ENCODE measurements at places on chromosomes 4 and X.

GRCh38 chrX:119655125-119655524 lies 37.8 kb downstream of the SEPTIN6 start:
- peak; percentile 38 for DNase-seq

GRCh38 chr4:150582873-150583286 lies 929 bp downstream of the MAB21L2 start:
- no peak for DNase-seq

DNA sequence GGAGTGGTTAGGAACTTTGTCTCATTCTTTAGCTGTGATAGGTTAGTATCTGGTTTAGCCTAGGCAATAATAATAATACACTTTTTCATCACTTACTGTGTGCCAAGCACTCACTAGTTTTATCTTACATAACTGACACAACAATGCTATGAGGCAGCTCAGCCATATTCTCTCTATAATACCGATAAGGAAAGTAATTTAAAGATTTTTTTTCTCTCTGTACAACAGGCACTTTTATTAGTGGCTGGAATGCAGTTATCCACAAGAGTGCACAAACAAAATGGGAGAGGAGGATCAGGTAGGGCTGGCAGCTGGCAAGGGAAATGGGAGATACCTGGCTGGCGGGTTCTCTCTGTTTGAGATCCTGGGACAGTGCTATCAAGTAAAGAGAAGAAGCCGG lies 7.6 kb downstream of the RELL1 start:
- DNase-seq: no peak

- DNase-seq: no peak
Measured at GRCh38 chrX:155022585-155022984, at the start of gene F8. Gene F8, minus strand, starts transcription at chrX:155022723. Its CDS starts 171 bp downstream, at chrX:155022552.

GRCh38 chrX:104045642-104046041 lies 5.9 kb downstream of the H2BW2 start:
- no peak for DNase-seq

DNA sequence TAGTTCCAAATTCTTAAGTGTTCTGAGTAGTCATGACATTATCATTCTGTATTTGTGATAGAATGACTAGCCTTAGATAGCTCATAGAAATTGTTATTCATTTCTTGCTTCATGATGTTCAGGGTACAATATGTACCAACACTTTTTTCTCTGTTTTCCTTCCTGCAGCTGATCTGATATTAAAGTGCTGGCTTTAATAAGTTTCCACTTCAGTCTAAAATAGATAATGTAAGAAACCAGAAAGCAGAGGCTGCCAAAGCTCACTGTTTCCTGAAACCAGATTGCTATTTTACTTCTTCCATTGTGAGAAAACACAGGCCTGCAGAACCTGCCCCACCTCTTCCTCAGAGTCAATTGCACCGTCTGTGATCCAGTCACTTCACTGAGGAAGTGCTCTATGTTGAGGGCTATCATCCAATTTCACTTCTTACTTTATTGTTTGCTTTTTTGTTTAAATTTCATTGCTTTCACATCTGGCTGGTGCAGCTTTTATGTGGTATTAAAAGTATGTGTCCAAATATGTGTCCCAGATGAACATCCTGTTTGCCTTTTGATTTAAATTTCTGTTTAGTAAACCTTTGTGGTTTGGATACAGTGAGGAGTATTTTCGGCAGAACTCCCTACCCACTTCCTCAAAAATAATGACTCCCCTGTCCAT lies 652.1 kb downstream of the ANKRD50 start:
- no peak for DNase-seq

- DNase-seq: no peak
Measured at GRCh38 chrX:150409486-150409885, 46.4 kb downstream of the MAMLD1 start.

- DNase-seq: no peak
Measured at GRCh38 chrX:46884799-46885198, 27.4 kb upstream of the JADE3 start.

- no peak for DNase-seq
Measured at GRCh38 chrX:45900766-45901615, 644.2 kb downstream of the ZNF674 start.

DNA sequence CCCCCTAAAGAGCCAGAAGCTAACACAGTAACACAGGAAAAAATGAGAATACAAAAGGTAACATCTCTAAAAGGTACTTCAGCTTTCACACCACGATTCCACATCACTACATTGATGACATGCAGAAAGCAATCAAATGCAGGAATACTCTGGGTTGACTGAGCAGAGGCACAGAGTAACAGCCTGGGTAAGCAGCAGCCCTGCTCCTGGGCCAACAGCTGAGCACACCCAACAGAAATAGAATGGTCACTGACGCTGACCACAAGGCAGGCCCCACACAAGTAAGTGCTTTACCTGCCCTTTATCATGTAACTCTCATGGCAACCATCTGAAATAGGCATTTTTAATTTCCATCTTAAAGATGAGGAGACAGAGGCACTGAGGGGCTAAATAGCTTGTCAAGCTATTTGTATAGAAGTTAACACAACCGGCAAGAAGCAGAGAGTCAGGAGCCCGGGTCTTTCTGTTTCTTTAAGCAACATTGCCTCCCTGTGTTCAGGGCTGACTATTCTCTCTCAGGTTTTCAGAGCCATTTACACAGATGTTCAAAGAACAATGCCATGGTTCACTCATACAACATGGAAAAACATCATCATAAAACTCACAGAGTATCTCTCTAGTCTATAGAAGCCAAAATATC lies 168.9 kb downstream of the ZNF674 start:
- DNase-seq: no peak

DNA sequence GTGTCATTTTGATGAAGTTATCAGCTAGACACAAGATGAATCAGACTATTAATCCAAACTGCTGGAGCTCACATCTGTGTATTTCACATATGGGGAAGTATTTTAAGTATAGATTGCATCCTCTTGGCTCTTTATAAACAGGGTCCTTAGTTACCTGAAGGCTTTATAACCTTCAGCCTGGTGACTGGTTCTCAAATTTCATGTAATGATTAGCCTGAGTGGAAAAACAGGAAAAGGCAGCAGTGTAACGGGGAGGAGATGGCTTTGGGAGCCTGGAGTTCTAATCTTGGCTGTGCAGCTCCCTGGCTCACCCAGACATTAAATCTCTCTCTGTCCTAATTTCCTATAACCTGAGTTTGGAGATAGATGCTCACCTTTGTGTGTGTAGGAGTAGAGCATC lies 103.8 kb upstream of the HPF1 start:
- DNase-seq: no peak

- no peak for DNase-seq
Measured at GRCh38 chrX:48908600-48908999, 2.8 kb downstream of the SLC35A2 start.

GRCh38 chr4:183875251-183875825 lies 29.8 kb upstream of the STOX2 start:
- no peak for DNase-seq

DNA sequence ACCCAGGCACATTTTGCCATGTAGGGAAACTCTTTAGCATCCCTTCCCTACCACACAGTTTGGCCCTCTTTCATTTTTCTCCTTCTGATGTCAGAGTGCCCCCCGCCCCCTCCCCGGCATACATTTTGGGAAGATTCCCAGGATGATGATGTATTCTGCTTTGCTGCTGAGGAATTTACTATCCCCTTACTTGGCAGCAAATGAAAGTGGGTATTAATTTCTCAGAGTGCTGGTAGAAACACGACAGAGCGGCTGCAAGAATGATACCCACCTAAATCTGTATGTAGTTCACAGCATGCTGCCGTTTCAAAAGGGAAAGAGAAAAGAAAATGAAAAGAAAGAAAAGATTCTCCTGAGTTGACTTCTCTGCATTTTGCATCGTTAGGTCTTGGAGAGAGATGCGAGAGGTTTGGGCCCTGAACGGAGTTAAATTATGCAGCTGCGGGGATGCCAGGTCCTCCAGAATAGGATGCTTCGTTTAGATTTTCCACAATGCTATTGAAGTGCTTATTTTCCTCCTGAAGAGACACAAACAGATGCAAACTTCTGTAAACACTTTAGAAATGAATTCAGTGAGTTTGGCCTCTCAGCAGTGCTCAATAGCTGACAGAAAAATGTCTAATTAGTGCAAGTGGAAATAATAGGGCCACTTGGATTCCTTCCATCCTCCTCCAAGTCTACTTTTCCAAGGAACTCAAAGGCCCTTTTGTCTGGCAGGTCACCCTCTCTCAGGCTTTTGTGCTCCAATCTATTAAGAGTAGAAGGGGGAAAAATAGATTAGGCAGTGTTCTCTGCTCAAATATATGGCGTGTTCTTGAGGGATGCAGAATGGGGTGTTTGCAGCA lies 106.2 kb downstream of the ALPK1 start:
- no peak for DNase-seq

DNA sequence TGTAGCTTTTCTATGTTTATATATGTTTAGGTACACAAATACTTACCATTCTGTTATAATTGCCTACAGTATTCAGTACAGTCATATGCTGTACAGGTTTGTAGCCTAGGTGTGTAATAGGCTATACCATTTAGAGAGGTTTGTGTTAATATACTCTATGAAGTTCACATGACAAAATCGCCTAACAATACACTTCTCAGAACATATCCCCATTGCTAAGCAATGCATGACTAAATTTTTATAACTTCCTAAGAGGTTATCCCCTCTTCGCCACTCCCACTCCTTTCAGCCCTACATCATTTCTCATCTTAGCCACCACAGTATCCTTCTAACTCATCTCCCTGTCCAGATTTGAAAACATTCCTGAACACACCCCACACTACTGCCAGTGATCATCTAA lies 83.7 kb upstream of the ZCCHC13 start:
- DNase-seq: no peak

DNA sequence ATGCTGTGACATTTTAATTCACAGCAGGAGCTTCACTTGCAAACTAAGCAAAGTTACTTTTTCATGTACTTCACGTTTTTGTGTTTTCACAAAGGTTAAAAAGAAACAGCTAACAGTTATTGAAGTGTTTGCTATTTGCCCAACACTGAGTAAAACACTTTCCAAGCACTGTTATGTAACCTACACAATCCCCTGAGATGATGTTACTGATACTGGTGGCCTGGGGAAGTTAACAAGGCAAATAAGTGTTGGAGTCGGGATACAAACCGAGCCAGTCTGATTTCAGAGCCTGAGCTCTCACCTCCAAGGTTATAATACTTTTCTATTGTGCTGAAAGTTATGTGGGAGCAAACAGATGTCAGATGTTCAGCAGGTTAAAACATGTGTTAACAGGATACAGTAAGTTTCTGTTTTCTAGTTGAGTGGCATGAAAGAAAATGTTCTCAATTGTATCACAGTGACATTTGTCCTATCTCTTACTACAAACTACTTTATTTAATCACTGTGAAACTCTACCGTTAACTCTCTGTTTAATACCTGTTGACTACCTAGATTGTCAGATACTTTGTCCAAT lies 3.9 kb upstream of the CXCL13 start:
- no peak for DNase-seq

DNA sequence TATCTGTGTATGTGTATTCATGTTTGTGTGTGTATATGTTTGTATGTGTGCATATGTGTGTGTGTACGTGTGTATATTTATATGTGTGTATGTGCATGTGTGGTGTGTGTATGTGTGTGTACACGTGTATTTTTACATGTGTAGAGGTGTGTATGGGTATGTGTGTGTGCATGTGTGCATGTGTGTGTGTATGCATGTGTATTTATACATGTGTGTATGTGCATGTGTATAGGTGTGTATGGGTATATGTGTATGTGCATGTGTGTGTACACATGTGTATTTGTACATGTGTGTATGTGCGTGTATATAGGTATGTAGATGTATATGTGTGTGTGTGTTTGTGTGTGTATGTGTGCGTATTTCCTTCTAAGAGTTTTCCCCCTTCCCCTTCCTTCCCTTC lies 207.7 kb upstream of the ATP6AP2 start:
- no peak for DNase-seq

GRCh38 chrX:45497290-45497689 lies 296.6 kb upstream of the DIPK2B start:
- no peak for DNase-seq

GRCh38 chr4:145739845-145740244 lies 59.9 kb downstream of the C4orf51 start:
- DNase-seq: no peak

GRCh38 chr4:3369781-3370674 lies 71.7 kb upstream of the HGFAC start:
- peak; percentile 26 for DNase-seq

DNA sequence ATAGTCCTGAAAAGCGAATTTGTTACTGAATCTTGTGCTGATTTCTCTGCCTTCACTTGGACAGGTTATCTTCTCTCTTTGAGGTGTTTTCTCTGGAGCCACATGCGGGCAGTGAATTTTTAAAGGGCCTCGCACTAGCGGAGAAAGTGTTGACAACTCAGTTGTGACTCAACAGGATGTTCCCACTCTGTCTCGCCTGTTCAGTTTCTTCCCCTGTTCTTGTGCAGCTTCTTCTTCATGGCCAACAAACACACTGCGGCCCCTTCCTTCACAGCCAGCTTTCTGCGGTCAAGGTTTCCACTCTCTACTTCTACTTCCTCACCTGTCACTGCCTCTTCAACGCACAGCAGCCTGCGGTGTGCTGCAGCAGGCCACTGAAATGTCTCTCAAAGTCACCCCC lies 1.1 kb upstream of the SHROOM4 start:
- no peak for DNase-seq

GRCh38 chr4:171812333-171812664 lies 905 bp upstream of the GALNTL6 start:
- DNase-seq: no peak

GRCh38 chr4:142567199-142567598 lies 278.9 kb downstream of the INPP4B start:
- peak; percentile 32 for DNase-seq

- DNase-seq: no peak
Measured at GRCh38 chrX:75303795-75304194, 29.9 kb downstream of the UPRT start.

DNA sequence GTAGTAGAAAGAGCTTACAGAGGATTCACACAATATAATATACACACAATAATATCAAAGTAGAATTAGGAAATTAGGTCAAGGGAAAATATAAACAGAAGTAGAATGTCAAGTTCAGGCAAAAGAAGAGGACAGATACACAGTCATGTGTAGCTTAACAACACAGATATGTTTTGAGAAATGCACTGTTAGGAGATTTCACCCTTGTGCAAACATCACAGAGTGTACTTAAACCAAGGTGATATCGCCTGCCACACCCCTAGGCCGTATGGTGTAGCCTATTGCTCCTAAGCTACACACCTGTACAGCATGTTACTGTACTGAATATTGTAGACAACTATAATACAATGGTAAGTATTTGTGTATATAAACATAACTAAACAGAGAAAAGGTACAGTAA lies 110.0 kb upstream of the EDNRA start:
- DNase-seq: no peak

DNA sequence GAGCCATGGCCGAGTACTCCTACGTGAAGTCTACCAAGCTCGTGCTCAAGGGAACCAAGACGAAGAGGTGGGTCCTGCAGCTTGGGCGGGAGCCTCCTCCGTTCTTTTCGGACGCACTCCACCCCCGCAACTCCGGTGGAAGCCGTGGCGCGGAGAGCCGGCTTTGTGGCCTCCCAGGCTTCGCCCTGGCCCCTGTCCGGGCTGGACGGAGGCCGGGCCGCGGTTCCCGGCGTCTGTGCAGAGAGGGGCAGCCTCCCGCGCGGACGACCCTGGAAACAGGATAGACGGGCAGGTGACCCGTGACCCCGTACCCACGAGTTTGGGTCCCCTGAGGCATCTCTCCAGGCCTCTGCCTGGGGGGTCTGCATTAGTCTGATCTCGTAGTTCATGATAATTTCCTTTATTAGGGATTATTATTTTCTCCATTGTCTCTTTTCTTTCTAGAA lies 356 bp downstream of the FRG1 start:
- no peak for DNase-seq

- no peak for DNase-seq
Measured at GRCh38 chr4:111178231-111178630, 555.4 kb upstream of the PITX2 start.
